ENCODE measurements at places on chromosomes 11 and 22.

DNA sequence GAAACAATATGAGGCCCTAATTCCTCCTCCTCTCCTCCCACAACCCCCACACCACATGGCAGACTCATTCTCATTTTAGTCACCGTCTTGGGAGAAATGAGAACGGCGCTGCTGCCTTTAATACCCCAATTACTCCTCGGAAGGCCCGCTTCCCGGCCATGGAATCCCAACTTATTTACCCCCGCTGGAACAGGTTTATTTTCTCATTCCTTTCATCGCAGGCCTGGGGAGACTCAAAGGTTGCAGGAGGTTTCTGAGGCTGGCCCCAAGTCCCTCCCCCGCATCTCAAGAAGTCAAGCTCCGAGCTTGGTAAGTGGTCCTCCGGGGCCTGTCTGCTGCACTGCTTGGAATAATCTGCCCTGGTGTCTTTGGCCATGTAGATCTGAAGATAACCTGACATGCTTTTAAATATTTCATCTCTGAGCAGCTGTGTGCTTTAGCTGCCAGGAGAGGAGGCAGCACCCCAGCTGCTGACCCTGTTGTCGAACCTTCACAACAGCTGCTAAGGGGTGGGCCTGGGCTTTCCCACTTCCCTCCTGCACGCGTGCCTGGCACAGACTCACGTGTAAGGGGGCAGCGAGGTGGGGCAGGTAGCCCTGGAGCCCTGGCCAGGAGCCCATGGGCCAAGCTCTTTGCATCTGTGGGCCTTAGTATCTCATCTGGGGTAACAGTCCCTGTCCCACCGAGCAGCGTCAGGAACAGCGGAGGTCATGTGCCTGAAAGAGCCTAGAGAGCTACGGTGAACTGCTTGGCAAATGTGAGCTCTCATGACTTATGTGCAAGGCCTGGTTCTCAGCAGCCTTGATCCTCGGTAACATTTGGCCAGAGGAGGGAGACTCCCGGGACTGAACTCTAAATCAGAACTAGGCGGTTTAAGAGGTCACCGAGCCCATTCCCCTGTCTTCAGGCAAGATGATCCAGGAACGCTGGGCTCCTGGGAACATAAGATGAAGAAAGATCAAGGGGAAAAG, 164.6 kb downstream of the ST3GAL4 start:
- DNase-seq, result no peak

DNA sequence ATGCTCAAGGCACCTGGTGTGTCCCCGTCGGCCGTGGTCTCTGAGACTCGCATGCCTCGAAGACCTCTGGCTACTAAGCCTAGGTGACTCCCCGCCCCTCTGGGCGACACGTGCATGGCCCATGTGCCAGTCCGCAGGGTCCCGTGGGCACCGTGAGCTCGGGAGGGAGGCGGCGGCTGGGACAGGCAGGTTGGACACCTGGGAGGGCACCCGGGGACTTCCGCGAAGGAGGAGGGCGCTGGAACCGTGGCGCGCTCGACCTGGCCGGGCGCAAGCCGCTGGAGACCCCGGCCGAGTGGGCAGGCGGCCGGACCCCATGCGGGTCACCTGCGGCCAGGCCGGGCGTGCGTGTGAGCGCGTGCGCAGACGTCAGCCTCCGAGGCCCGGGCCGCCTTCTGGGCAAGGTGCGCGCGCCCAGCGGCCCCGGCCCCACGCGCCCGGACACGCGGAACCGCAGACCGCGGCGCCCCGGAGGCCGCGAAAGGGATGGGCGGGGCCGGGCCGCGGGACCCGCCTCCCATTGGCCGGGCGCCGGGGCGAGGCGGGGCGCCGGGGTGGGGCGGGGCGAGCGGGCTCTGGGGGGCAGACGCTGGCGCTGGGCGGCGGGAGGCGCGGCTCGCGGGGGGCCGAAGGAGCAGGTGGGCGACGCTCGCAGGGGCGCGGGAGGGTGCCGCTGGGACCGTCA, 579 bp upstream of the RASD2 start:
- DNase-seq, result no peak

GRCh38 chr11:120401506-120401905, 65.3 kb downstream of the ARHGEF12 start:
- DNase-seq, result no peak

- DNase-seq, result no peak
Measured at GRCh38 chr22:26847046-26847445, 189.7 kb downstream of the MIAT start.

DNA sequence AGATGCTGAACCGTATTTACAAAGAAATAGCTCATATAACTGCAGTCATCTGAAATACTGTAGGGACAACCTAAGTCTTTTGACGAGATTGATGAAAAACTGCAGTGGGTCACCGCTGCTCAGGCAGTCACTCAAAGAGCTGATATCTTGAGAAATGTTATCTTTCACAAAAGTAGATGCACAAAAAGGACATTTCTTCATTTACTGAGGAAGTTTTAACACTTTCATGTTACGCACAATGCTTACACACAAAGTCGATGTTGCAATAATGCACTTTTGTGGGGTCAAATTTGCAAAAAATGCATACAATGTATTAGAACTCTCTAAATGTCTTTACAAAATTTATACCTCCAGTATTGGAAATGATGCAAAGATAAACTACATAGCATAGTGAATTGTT, 16.2 kb upstream of the OR10V1 start:
- DNase-seq, result no peak

DNA sequence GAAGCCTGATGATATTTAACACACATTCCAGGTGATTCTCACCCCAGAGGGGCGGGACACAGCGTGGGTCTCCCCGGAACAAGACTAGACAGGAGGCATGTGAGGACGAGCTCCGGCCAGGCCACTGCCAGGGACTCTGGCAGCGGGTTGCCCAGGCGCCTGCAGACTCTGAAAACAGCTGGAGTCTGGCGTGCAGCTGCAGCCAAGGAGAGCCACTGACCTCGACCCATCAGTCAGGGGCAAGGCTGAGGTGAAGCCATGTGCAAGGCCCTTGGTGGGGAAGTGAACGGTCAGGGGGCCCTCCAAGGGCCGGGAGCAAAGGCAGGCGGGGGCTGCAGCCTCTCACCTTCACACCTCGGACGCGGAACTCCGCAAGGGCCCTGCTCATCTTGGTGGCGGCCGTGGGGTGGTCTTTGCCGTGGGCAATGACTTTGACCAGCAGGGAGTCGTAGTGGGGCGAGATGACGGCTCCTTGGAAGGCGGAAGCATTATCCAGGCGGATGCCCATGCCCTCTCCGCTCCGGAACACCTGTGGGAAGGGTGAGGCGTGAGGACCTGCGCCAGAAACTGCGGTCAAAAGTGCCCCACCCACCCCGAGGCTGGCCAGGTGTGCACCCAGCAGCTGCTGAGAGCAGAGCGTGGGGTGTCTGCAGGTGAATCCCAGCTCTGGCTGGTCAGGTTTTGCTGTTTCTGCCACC, 6.7 kb downstream of the LRFN4 start:
- no peak for DNase-seq

- no peak for DNase-seq
Measured at GRCh38 chr11:126929179-126930061, 71.2 kb downstream of the KIRREL3 start.

DNA sequence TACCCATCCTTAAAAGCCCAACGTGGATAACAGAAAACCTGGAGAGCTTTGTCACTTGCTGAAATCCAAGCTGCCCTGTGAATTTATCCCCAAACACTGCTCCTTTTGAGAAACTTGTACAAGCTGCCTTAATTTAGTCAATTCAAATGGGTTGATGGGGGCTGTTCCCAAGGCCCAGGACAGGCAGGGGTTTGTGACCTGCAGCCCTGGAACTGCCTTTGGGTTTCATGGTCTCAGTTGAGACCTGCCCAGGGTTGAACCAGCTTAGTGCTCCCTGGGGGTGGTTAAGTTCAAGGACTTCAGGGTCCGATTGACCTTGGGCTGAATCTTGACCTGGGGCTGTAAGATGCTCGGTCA, 112.1 kb upstream of the OR4B1 start:
- no peak for DNase-seq

DNA sequence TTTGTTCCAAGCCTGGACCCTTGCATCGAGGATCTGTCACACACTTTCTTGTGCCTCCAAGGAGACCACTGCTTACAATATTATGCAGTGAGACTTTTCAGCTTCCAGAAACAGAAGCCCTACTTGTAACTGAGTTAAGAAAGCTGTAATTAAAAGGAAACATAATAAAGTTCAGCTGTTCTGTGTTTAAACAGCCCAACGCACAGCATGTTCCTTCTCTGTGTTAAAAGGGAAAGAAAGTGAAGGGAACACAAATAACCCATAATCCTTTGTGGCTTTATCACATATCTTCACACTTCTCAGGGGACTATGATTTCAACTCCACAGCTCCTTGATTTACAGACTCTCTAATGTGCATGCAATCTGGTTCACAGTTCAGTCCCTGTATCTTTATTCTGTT, 200.3 kb upstream of the MTNR1B start:
- no peak for DNase-seq

DNA sequence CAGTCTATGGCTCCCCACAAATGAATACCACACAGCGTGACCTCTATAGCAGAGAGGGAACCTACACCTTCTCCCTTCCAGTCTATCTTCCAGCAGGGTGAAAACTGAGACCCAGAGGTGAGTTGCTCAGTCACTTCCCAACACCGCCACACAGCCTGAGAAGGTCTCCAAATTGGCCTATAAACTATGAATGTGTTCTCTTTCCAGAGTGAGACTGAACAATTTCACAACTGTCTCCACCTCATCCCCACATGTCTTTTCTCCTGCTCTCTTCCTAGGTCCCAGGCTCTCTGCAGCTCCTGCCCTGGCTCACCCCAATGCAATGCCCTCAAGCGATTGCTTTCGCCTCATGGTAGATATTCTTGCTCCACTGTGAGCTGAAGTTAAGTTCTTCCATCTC, 14.0 kb downstream of the CLMP start:
- no peak for DNase-seq

Measured in iPS DF 6.9 (cell line).